Endothelial cell (in vitro differentiated cells): ENCODE measurements at places on chromosomes 4 and X. TPM values are rescaled to one million over a fixed set of nuclear protein-coding genes. Genes with fewer than 3 reads are reported as not detected.

NR0B1 gene
- total RNA-seq, result not detected

SPANXA2 gene
- total RNA-seq, result not detected

OPHN1 gene
- total RNA-seq, result 13.2 TPM

DMRTC1 gene
- total RNA-seq, result 0.38 TPM

GABRE gene
- total RNA-seq, result 2.0 TPM

HTRA3 gene
- total RNA-seq, result 1.7 TPM

IBSP gene
- total RNA-seq, result not detected

AASDH gene
- 9.6 TPM for total RNA-seq

NUDT10 gene
- total RNA-seq, result 4.1 TPM

NPY2R gene
- 3.6 TPM for total RNA-seq

SPINK2 gene
- total RNA-seq, result not detected
